ENCODE measurements at places on chromosomes 7 and 10. TPM values are rescaled to one million over a fixed set of nuclear protein-coding genes. Genes with fewer than 3 reads are reported as not detected.

GRCh38 chr7:108863227-108863848 lies 293.7 kb downstream of the DNAJB9 start:
- H3K4me1 ChIP-seq = no peaks in the 10 kb centered on the region
- H3K27me3 ChIP-seq = peaks cover 5% of the 10 kb centered on the region
- H3K36me3 ChIP-seq = no peaks in the 10 kb centered on the region
- H3K27ac ChIP-seq = no peak overlapping the region
- no peak overlapping the region for H3K4me3 ChIP-seq
- no peak for DNase-seq

DNA sequence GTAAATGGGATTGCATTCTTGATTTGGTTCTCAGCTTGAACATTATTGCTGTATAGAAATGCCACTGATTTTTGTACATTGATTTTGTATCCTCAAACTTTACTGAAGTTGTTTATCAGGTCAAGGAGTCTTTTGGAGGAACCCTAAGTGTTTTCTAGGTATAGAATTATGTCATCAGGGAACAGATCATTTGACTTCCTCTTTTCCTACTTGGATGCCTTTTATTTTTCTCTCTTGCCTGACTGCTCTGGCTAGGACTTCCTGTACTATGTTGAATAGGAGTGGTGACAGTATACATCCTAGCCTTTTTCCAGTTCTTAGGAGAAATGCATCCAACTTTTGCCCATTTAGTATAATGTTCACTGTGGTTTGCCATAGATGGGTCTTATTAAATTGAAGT lies 48.8 kb downstream of the ANXA8 start:
- H3K27ac ChIP-seq = no peak overlapping the region
- H3K36me3 ChIP-seq = no peaks in the 10 kb centered on the region
- DNase-seq = no peak
- no peak overlapping the region for H3K4me3 ChIP-seq
- H3K27me3 ChIP-seq = peaks cover 38% of the 10 kb centered on the region
- no peaks in the 10 kb centered on the region for H3K4me1 ChIP-seq

Gene CLCN1
- 0.12 TPM for total RNA-seq

DNA sequence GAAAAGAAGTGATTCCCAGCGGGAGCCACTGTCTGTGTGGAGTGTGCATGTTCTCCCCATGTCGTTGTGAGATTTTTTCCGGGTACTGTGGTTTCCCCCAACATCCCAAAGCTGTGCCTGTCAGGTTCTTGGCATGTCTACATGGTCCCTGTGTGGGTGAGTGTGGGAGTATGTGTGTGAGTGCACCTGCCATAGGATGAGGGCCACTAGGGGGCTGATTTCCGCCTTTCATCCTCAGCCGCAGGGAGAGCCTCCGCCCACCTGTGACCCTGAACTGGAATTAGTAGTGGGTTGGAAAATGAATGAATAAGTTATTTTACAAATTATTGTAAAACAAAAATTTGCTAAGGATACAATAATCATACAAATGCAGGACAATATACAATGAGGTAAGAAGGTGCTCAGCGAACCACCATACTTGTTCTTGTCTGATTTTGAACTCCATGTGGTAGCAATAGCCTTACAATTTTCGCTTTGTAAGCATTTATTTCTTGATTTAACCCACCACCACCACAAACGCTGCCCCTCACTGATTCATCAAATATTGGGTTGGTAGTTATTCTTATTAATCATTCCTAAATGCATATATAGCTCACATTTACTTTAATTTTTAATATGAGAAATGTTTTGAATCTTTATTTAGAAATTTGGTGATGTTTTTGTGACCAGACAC lies 641.2 kb upstream of the VSTM2A start:
- no peak for DNase-seq
- H3K36me3 ChIP-seq = no peaks in the 10 kb centered on the region
- H3K27me3 ChIP-seq = no peaks in the 10 kb centered on the region
- no peaks in the 10 kb centered on the region for H3K4me1 ChIP-seq
- no peak overlapping the region for H3K4me3 ChIP-seq

Gene PDE6C
- not detected for total RNA-seq

DNA sequence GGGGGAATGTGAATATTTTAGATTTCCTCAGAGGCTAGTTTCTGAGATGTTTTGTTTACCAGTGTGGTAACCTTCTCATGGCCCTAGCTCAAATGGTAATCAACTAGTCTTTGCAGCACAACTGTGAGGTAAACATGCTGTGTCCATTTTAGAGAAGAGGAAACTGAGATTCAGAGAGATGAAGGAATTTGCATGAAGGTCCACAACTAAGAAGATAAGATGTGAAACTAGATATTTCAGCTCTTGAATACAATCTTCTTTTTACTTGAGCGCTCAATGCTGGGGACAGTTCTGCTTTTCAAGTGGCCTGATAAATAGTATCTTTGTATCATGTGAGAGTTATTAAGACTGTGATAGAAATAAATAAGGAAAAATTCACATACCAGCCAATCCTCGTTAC lies 245.4 kb downstream of the AUTS2 start:
- no peak overlapping the region for H3K4me3 ChIP-seq
- no peaks in the 10 kb centered on the region for H3K27me3 ChIP-seq
- H3K27ac ChIP-seq = no peak overlapping the region

DNA sequence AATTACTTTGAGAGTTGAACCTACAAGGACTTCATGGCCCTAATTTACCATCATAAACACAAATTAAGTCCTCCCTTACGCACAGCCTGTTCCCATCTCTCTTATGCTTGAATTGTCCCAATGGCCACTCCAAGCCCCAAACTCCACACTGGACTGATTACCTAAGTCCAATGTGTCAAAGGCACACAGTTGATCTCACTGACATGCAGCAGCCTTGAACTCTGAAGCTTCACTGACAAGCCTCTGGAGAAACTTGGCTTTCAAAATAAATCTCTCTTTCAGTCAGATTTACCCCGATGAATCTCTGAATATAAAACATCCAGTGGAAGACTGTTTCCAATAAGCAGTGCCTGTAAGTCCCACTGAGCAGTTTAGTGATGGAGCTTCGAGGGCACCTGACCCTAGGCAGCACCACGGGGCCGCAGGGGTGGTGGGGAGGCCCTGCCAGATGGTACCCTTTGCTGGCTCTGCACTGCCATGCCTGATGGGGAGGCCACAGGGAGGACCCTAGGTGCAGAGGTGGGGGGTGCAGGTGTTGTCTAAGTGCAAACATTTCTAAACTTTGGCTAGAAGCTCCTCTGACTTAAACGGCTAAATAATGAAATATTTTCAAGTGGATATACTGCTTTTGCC lies 3.3 kb upstream of the MAT1A start:
- H3K36me3 ChIP-seq = no peaks in the 10 kb centered on the region
- peaks cover 3% of the 10 kb centered on the region for H3K4me1 ChIP-seq
- no peak for DNase-seq
- H3K27me3 ChIP-seq = peaks cover 11% of the 10 kb centered on the region
- H3K4me3 ChIP-seq = no peak overlapping the region

Gene CELF2
- total RNA-seq = 14.4 TPM
